Fibroblast of upper back skin (primary cell): ENCODE measurements at places on chromosomes 13 and 19.

DNA sequence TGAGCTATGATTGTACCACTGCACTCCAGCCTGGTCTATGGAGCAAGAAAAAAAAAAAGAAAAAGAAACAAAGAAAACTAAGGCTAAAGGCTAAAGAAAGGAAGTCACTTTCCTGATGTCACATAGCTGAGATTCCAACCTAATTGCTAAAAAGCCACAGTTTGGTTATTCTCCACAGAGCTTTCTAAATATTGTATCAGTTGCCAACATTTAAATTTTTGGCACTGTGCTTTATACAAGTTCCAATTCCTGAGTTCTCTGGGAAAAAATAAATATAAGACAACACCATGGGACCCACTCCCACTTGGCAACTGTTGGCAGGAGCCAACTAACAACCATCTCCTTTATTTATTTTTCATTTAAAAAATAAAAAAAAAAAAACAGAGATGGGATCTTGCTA, 11.2 kb upstream of the LYPD3 start:
- DNase-seq: peak; percentile 83

- no peak for DNase-seq
Measured at GRCh38 chr19:29411113-29411581, 114.6 kb upstream of the VSTM2B start.

DNA sequence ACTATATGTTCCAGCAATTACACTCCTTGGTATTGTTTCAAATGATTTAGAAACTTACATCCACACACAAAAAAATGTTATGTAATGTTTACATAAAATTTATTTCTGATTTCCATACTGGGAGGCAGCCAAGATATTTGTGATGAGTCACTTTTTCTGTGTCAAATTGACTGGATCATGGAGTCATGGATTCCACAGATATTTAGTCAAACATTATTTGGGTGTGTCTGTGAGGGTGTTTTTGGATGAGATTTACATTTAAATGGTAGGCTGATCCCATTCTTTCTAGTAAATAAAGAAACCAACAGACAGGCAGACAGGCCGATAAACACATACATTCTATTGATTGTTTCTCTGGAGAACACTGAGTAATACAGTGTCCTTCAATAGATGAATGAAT, 562.8 kb downstream of the SLITRK6 start:
- DNase-seq: peak; percentile 76

DNA sequence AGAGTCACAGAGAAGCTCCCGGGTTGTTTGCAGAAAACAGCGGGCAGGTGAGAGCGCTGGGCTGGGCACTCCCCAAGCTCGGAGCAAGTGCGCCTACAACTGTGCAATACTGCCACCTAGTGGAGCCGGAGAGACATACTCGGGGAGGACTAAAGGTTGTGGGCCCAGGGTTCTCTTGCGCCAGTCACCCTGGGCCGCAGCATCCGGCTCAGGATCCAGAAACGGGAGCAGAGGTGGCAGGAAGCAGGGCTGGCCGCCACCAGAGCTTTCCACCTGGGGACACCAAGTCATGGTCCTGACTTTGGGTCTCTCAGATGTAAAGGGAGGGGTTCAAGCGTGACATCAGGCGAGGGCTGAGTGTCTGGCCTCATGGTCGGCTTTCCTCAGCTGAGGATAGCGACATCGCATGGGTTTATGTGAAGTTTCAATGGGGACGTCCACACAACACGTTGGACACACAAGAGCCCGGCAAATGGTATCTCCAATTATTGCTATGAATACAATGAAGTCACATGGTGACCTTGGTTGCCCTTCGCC, 11.2 kb upstream of the KLK4 start:
- peak; percentile 71 for DNase-seq

GRCh38 chr13:47134939-47135489, 238.2 kb upstream of the HTR2A start:
- no peak for DNase-seq

GRCh38 chr13:26476111-26476781, 81.2 kb upstream of the WASF3 start:
- DNase-seq: peak; percentile 48

DNA sequence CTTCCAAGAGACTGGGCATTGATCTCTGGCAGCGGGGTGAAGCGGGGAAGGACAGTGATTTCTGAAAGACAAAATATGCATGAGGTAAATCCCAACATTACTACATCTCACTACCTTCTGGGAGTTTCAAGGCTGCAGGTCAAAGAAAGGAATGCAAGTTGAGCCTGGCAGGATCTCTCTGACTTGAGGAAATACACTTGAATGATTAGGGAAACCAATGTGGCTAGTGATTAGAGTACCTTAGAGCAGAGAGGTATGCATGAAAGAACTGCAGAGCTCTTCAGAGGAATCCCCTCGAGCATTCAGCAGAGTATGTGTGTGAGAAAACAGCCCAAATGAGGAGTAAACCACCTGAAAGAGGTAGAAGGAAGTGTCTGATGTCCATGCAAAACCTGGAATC, 2874.1 kb upstream of the PCDH20 start:
- no peak for DNase-seq

GRCh38 chr13:98223741-98224140, 46.7 kb upstream of the RNF113B start:
- no peak for DNase-seq

DNA sequence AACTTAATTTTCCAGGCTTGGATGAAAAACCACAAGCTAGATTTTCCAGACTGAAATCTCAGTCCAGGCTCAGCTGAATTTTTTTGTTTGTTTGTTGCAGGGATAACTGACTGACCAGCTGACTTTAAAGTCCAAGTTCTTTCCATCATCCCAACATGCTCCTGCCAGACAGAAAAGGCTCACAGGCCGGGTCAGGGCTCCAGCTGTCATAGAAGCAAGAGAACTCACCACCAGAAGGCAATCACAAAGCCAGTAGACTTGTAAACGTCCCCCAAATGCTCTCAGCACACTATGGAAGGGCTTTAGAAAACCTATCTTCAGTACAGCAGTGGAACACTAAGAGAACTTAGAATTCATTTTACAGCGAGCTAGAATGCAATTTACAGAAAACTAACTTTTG, 25.5 kb downstream of the DCLK1 start:
- no peak for DNase-seq

GRCh38 chr19:56066152-56067023, 54.7 kb downstream of the ZNF787 start:
- peak; percentile 35 for DNase-seq

DNA sequence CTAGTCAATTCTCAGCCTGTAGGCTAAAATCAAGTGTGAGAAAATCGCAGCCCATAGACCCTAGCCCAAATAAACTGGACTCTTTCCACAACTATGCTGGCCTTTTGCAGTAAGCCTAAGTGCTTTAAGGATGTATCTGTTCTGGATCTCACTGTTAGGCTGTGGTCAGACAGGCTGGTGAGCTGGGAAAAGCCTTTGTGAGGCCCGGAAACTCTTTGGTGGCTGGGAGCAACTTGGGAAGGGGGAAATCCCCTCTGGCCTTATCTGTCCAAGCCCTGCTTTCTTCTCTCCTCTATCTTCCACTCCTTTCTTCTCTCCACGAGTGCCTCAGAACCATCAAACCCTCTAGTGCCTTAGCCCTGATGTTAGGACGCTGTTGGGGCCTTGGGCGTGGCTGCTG, 135.4 kb downstream of the LACC1 start:
- DNase-seq: no peak

GRCh38 chr19:53102756-53103233, 427 bp downstream of the ZNF160 start:
- peak; percentile 21 for DNase-seq

GRCh38 chr13:84574851-84575250, 692.6 kb upstream of the SLITRK1 start:
- DNase-seq: peak; percentile 53

GRCh38 chr19:30522341-30522740, 150.2 kb downstream of the ZNF536 start:
- DNase-seq: no peak

GRCh38 chr13:60679928-60680694, 283.1 kb downstream of the TDRD3 start:
- no peak for DNase-seq

DNA sequence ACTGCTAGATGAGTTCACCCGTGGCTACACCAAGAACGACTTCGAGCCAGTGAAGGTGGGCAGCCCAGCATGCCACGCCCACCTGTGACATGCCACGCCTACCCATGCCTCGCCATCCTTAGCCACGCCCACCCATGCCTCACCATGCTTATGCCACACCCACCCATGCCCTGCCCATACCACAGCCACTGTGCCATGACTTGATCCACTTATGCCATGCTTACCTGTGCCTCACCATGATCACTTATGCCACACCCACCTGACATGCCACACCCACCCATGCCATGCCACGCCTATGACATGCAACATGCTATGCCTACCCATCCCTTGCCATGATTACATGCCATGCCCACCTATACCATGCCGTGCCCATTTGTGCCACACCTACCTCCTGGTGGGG, 12.9 kb upstream of the USE1 start:
- DNase-seq: no peak

- no peak for DNase-seq
Measured at GRCh38 chr19:33280351-33280921, 21.9 kb downstream of the CEBPA start.

GRCh38 chr13:44870456-44870929, 118.8 kb downstream of the NUFIP1 start:
- DNase-seq: no peak

- DNase-seq: peak; percentile 13
Measured at GRCh38 chr13:33797622-33798021, 20.3 kb upstream of the RFC3 start.

GRCh38 chr13:35598233-35598632, 121.7 kb upstream of the MAB21L1 start:
- no peak for DNase-seq

DNA sequence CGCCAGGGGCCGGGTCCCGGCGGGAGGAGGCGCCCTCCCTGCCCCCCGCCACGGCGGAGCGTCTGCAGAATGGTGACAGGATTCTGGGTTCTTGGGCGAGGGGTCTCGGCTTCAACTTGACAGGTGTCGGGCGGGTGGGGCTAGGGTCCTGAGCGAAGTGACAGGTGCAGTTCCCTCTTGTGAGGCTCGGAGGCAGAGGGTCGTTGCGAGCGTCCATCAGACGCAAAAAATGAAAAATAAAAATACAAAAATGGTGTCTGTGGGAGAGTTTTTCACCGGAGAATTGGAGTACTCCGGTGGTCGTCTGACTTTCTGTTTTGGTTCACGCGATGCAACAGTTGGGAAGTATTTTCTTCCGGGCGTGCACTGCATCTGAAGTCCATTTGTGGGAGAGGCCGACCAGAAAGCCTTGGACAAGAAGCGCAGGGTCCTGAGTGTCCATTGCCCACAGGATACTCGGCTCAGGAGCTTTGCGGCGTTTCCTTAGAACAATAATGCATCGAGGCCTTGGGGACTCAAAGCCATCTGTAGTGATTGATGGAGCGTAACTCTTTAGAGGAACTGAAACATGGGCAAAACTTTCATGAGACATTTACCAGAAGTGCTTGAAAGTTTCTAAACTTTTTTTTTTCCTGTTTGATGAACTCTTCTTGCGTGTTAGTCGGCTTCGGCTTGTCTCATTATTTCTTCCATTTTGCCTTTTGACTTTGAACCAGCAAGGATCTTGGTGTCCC, 759 bp downstream of the RB1 start:
- peak; percentile 35 for DNase-seq

- no peak for DNase-seq
Measured at GRCh38 chr13:71460211-71460610, 406.8 kb downstream of the DACH1 start.

DNA sequence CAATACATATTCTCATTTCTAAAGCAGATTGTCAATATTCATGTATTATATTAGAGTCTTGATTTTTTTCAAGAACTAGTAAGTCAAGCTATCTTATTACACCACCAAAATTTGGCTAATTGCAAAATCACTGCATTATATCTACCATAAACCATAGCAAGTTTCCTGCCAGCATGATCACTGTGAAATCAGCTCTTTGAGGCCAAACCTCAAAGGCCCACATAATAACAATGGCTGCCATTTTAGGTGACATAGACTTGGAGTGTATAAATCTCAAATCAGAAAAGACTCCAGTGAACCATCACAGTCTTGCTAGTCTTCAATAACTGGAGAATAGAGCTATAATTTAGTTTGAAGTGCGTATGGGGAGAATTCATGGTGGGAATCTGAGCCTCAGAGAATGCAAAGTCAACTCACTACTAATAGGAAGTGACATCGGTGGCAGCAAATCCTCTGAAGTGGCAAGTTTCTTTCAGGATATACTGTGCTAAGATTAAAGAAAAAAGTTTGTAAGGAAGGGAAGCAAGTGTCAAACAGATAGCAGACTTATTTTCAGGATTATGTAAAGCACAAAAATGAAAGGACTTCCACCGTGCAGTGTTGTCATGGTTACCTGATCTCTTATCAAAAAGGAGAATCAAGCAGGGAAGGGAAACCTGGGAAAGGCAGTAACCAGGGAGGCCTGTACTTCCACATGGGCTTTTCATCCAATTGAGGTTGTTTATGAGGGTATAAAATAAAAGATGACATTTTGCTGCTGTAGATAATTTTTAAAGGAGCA, 117.4 kb upstream of the FNDC3A start:
- DNase-seq: no peak

- no peak for DNase-seq
Measured at GRCh38 chr19:32824191-32824751, 45.3 kb downstream of the SLC7A9 start.

DNA sequence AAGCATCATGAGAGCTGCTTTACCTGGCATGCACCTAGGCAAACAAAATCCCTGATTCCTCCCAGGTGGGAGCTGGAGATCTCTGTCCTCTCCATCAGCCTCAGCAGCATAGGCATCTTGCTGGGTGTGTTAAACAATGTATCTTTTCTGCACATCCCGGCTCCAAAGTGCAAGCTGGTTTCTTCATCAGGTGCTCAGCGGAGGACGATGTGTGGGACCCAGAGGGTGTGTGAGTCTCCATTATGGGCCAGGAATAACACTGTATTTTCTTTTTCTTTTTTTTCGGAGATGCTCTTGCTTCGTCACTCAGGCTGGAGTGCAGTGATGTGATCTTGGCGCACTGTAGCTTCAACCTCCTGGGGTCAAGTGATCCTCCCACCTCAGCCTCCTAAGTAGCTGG, 9.9 kb downstream of the CNFN start:
- DNase-seq: no peak

- no peak for DNase-seq
Measured at GRCh38 chr19:38841787-38842438, 7.9 kb downstream of the HNRNPL start.

DNA sequence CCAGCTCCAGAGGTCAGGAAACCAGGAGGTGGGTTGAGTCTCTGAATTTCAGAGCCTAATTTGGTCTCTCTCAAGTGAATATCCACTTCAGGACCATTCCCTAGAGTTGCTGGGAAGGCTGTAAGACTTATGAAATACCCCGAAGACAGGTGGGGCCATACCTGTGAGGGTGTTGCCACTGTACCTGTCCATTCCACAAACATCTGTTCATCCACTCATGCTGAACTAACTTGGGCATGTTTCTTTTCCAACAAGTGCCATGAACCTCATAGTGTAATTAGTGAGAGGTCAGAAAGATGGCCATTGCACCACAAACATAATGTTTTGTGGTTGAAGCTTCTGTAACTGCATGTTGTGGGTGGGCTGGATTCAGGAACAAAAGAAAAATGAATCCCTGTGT, 7.8 kb downstream of the ILF3 start:
- no peak for DNase-seq

- DNase-seq: no peak
Measured at GRCh38 chr13:36715841-36716240, 42.0 kb downstream of the SERTM1 start.
